ENCODE measurements at places on chromosomes 6 and 20. TPM values are rescaled to one million over a fixed set of nuclear protein-coding genes. Genes with fewer than 3 reads are reported as not detected.

- DNase-seq = no peak
These were observed 4.7 kb downstream of the PCMTD2 start for GRCh38 chr20:64260239-64260638.

GRCh38 chr20:49297605-49298530 lies 20.0 kb upstream of the ZNFX1 start:
- no peak for DNase-seq

GRCh38 chr6:147063469-147064031 lies 140.7 kb upstream of the STXBP5 start:
- no peak for DNase-seq

- DNase-seq = peak; percentile 44
These were observed at the start of gene ELOVL4 for GRCh38 chr6:79947191-79948186. Gene ELOVL4 (minus strand): TSS chr6:79947553. CDS start chr6:79947279, 274 bp downstream.

GRCh38 chr6:111810294-111811131 lies 62.7 kb downstream of the FYN start:
- no peak for DNase-seq

DNA sequence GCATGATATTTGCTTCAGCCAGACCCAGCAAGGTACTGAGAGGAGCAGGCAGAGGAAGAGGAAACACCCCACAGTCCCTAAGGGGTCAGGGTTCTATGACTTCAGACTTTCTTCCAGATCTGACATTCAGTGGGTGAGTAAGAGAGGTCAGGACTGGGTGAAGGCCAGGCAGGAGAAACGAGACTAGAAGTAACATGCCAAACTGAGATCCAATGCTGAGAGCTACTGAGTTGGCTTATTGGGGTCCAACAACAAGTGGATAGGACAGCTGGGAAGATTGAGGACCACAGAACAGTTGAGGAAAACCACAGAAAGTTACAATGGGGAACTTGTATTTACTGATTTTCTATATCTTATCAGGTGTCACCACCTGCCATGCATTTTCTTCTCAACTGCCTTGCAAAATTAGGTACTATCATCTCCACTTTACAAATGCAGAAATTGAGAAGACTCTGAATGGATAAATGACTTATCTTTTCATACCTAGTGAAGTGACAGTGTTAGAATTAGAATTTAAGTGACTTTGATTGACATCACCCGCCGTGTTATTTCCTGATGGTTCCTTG lies 43.8 kb upstream of the HIVEP1 start:
- no peak for DNase-seq

DNA sequence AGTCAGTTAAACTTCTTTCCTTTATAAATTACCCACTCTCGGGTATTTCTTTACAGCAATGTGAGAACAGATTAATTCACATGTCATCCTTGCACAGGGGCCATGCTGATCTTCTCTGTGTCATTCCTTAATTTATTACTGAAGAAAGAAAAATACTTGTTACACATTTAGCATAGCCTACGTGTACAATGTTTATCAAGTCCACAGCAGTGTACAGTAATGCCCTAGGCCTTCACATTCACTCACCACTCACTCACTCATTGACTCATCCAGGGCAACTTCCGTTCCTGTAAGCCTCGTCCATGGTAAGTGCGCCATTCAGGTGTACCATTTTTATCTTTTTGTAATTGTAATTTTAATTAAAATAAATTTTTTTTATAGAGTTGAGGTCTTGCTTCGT lies 73.6 kb downstream of the RSPH3 start:
- DNase-seq = no peak

Gene TFAP2A
- 0.53 TPM for total RNA-seq

Gene BPIFA1
- not detected for total RNA-seq

Gene BIRC7
- 0.22 TPM for total RNA-seq

Gene PAK5
- 0.06 TPM for total RNA-seq
